Stomach (tissue), 19 donors: ENCODE measurements at places on chromosomes 2 and 18. TPM values are rescaled to one million over a fixed set of nuclear protein-coding genes. Genes with fewer than 3 reads are reported as not detected.
A peak's percentile ranks its signal among the peaks of the same experiment; 100 is the strongest.

DNA sequence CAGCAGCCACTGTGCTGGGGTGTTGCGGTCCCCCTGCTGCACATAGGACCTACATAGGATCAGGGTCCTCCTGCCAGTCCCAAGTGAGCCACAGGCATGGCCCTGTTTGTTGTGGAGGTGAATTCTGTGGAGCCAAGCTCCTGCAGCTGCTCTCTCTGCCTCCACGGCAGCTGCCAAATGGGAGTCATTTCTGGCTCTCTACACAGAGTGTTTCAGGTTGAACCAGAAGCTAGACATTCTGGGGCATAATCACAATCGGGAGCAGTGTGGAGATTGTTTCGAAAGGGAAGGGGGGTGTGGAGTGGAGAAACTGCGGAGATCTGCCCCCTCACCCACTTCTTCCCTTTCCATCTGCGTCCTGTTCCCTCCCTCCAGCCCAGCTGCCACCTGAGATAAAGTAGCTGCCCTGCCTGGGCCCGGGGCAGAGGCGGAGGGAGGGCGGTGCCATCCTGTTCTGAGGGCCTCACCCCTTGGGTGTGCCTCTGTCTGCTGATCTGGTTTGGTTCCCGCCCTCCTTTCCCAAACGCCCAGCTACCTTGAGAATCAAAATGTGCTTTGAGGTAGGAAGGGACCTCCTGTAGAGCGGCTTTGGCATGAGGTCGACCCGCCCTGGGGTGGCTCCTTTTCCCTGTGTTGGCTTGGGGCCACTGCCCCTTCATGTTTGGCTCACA, 139.4 kb downstream of the WDSUB1 start:
- DNase-seq = peak; percentile 85

- no peak for DNase-seq
Measured at GRCh38 chr2:165074884-165075283, 119.6 kb upstream of the SLC38A11 start.

DNA sequence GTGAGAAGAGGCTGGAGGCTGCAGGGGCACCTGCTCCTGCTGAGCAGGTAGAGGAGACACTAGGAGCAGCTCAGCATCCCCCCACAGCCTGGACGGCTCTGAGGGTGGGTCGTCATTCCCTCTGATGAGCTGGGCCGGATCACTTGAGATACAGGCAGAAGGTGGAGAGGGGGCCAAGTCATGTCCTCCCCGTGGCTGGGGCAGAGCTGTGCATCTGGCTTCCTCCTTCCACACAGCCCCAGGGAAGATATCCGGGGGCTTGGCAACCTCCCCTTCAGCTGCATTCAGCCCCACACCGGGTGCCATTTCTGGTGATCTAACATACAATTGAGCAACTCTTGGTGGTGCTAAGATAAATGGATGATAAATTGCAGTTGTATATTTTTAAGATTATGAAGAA, 236.9 kb downstream of the LDLRAD4 start:
- no peak for DNase-seq

DNA sequence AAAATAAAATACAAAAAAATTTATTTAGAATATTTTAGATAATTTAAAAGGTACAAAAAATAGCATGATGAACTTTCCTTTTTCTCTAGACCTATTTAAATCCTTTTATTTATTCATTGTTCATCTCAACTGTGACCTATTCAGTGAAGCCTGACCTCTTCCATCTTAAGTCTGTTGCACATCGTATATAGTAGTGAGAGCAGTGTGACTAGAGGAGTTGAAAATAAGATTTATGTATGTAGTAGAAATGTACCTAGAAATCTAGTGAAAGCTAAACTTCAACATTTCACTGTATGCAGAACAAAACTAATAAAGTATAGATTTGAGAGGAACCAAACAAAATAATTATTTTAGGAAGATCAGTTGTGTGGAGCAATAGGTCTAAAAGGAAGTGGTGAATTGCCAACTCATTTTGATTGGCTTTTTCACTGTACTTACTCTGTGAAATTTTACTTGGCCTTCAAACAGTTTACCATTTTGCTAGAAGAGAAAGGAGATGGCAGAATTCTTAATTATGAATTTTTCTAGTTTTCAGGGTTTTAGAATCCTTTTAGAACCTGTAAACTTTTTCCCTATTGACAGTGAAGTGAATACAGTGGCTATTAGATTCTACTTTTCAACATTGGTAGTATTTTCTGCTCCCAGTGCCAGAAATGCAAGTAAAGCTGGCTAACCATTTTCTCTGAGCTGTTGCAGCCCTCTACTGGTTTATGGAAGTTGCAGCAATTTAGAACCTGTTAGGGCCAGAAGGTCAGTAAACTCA, 11.0 kb downstream of the ANKRD12 start:
- no peak for DNase-seq

Gene LRP1B
- total RNA-seq = under 0.01 TPM
